SJCRH30 (cell line): ENCODE measurements at places on chromosomes 1 and 21. TPM values are rescaled to one million over a fixed set of nuclear protein-coding genes. Genes with fewer than 3 reads are reported as not detected.

Gene SAMD11
- 39.0 and 39.2 TPM in 2 replicates for total RNA-seq

Gene NUP210L
- 0.04 TPM in 1 of 2 replicates, not detected in the other for total RNA-seq

- H3K36me3 ChIP-seq: no peaks in the 10 kb centered on the region
- H3K4me1 ChIP-seq: no peaks in the 10 kb centered on the region
- H3K27ac ChIP-seq: no peak overlapping the region
- no peaks in the 10 kb centered on the region for H3K27me3 ChIP-seq
- H3K4me3 ChIP-seq: no peak overlapping the region
Measured at GRCh38 chr21:24456358-24456757, 1150.9 kb downstream of the MRPL39 start.

Gene ATP5PB
- total RNA-seq: 527 and 545 TPM in 2 replicates

DNA sequence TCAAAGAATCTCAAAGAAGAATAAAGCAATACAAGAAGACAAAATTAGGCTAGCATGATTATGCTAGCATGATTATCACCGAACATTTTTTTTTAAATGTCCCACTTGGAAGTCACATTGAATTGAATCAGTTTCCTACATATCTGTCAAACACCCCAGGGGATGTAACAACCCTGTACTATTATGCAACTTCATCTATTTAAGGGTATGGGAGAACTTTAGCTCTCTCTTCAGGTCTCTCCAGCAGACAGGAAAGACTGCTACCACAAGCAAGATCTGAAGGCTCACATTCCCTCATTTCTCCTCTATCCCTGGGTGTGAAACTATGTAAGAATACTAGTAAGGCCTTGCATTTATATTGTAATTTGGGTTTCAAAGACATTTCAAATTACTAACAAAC lies 52.8 kb downstream of the EDEM3 start:
- DNase-seq: no peak
- H3K27me3 ChIP-seq: no peaks in the 10 kb centered on the region
- no peaks in the 10 kb centered on the region for H3K4me1 ChIP-seq
- no peak overlapping the region for H3K27ac ChIP-seq
- H3K4me3 ChIP-seq: no peak overlapping the region

GRCh38 chr1:18384059-18384458 lies 96.7 kb upstream of the KLHDC7A start:
- no peaks in the 10 kb centered on the region for H3K27me3 ChIP-seq
- no peak overlapping the region for H3K27ac ChIP-seq
- H3K4me3 ChIP-seq: no peak overlapping the region
- H3K36me3 ChIP-seq: no peaks in the 10 kb centered on the region

- H3K36me3 ChIP-seq: no peaks in the 10 kb centered on the region
- no peaks in the 10 kb centered on the region for H3K27me3 ChIP-seq
- no peaks in the 10 kb centered on the region for H3K4me1 ChIP-seq
Measured at GRCh38 chr1:105632342-105633196, 1423.9 kb upstream of the PRMT6 start.

- no peaks in the 10 kb centered on the region for H3K36me3 ChIP-seq
- H3K4me3 ChIP-seq: no peak overlapping the region
- H3K27me3 ChIP-seq: peaks cover 31% of the 10 kb centered on the region
- H3K4me1 ChIP-seq: no peaks in the 10 kb centered on the region
- no peak for DNase-seq
- no peak overlapping the region for H3K27ac ChIP-seq
Measured at GRCh38 chr1:9331558-9332346, 39.1 kb downstream of the SPSB1 start.

- H3K27me3 ChIP-seq: 0 out of 2 replicates have a peak, but pooled peaks cover 7% of the 10 kb centered on the region
- no peaks in the 10 kb centered on the region for H3K4me1 ChIP-seq
- no peak overlapping the region for H3K4me3 ChIP-seq
Measured at GRCh38 chr1:55877437-55878232, 662.5 kb upstream of the USP24 start.

Gene ANKRD34A
- total RNA-seq: 0.69 and 0.84 TPM in 2 replicates

Gene FCRL5
- 0.02 TPM in 1 of 2 replicates, not detected in the other for total RNA-seq

DNA sequence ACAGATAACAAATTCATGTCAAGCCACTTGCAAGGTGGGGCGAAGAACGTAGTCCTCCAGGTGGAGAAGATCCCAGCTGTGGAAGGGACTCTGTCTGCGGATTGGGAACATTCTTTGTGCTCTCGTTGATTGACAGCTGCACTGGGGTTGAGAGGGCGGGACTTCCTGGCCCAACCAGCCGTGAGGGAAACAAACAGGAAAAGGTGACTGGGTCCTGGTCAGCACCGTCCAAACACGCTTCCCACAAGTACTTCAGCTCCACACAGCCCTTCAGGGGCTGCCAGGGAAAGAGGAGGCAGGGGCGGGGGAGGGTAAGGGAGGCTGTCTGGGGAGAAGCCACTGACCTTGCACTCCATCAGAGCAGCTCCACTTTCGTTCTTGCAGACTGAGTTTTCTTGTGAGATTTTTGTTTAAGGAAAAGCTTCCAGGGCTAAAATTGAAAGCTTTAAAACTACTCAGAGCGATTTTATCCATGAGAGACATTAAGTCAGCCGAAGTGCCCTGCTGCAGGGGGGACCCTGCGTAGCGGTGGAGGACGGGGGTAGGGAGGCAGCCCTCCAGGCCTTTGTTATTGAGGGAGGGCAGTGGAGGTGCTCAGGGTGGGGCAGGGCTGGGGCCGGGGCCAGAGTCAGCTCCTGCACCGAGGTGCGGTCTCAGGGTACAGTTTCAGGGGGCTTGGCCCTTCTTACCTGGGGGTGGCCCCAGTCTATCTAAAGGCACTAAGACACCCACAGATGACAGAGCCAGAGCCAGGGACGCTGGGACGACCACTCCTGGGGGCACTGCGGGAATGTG lies 21.6 kb upstream of the STUM start:
- no peaks in the 10 kb centered on the region for H3K36me3 ChIP-seq
- peak overlapping the region; percentile 46 for H3K4me3 ChIP-seq
- H3K4me1 ChIP-seq: no peaks in the 10 kb centered on the region
- no peaks in the 10 kb centered on the region for H3K27me3 ChIP-seq
- H3K27ac ChIP-seq: no peak overlapping the region

Gene OR2T33
- not detected in 2 replicates for total RNA-seq

GRCh38 chr21:25572861-25573310 lies 34.4 kb downstream of the MRPL39 start:
- peaks cover 11% of the 10 kb centered on the region for H3K4me1 ChIP-seq
- H3K27me3 ChIP-seq: no peaks in the 10 kb centered on the region
- DNase-seq: no peak
- H3K4me3 ChIP-seq: no peak overlapping the region
- H3K36me3 ChIP-seq: peaks cover 7% of the 10 kb centered on the region

Gene C8B
- total RNA-seq: not detected in 2 replicates

DNA sequence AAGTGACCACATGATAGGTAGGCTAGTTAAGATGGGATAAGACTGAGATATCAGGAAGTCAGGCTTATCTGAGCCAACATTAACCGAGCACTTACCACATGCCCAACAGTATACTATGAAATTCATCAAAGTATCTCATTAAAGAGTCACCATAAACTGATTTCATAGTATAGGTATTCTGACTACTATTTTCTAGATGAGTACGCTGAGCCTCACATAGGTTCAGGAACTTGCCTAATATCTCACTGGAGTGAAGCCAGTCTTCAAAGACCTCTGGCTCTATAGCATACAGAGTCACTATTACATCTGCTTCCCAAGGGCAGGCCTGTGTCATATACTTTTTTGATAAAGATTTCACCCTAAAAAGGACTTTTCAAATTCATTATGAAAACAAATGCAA lies 115.6 kb upstream of the NGF start:
- no peak overlapping the region for H3K27ac ChIP-seq
- no peaks in the 10 kb centered on the region for H3K36me3 ChIP-seq
- DNase-seq: no peak
- H3K4me1 ChIP-seq: no peaks in the 10 kb centered on the region

GRCh38 chr1:234838182-234838581 lies 228.2 kb upstream of the IRF2BP2 start:
- H3K27ac ChIP-seq: no peak overlapping the region
- H3K4me3 ChIP-seq: no peak overlapping the region
- no peaks in the 10 kb centered on the region; the same call in 1 of the 2 replicates for H3K27me3 ChIP-seq
- no peak for DNase-seq
- H3K36me3 ChIP-seq: no peaks in the 10 kb centered on the region
- H3K4me1 ChIP-seq: peaks cover 3% of the 10 kb centered on the region; the same call in 1 of the 2 replicates

DNA sequence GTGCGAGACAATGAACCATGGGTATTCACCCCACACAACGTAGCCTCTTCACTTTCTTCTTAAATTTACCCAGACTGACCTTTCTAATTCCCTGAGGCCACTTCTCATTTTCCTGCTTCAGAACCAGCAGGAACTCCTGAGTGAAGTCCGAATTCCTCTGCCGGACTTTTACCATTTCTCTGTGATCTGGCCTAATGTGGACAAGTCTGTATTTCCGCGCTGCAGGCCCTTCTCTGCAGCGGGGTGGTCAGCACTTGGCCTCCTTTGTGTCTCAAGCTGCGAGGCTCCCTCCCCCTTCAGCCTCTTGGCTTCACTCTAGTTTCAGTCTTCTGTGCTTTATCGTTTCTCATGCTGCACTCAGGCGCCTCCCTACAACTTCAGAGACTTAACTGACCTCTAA lies 9.4 kb upstream of the CTBS start:
- peak overlapping the region; percentile 34 for H3K4me3 ChIP-seq
- H3K36me3 ChIP-seq: no peaks in the 10 kb centered on the region
- 0 out of 2 replicates have a peak, but pooled peaks cover 2% of the 10 kb centered on the region for H3K4me1 ChIP-seq

DNA sequence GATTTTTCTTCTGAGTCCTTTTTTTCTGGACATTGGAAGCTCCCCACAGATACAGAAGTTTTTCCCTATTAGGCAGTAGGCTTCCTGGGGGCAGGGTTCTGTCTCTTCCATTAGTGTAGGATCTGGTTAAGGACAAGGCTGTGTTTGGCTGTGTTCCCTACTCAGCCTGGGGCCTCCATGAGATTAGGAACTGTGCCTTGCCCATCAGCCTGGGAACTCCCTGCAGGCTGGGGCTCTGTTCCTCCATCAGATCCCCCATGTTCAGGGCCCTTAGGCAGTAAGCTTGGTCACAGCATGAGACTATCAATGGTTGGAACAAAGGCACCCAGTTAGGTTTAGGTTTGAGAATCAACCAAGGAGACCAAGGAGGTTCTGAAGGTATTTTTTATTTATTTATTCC lies 22.7 kb downstream of the NAV1 start:
- peaks cover 8% of the 10 kb centered on the region; the same call in 1 of the 2 replicates for H3K36me3 ChIP-seq
- DNase-seq: no peak
- no peak overlapping the region for H3K4me3 ChIP-seq
- H3K4me1 ChIP-seq: peaks cover 34% of the 10 kb centered on the region
- H3K27ac ChIP-seq: no peak overlapping the region

- H3K4me3 ChIP-seq: no peak within 1 kb of the TSS
- no peaks in the 10 kb centered on the region for H3K36me3 ChIP-seq
- no peaks in the 10 kb centered on the region for H3K27me3 ChIP-seq
- H3K27ac ChIP-seq: no peak within 1 kb of the TSS
- peaks cover 18% of the 10 kb centered on the region for H3K4me1 ChIP-seq
Measured at GRCh38 chr1:34176830-34177603, at the start of gene C1orf94. TSS of gene C1orf94 (plus strand) at chr1:34176907. CDS start at chr1:34177790, 883 bp downstream.

DNA sequence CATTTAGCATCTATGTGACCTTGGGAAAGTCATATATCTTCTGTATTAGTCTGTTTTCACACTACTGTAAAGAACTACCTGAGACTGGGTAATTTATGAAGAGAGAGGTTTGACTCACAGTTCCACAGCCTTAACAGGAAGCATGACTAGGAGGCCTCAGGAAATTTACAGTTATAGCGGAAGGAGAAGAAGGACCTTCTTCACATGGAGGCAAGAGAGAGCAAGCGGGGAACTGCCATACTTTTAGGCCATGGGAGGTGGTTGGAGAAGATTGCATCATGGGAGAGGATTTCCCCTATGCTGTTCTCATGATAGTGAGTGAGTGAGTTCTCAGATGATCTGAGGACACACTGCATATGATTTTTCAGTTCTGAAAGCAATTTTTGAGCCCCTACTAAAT lies 87.9 kb downstream of the CLEC20A start:
- no peaks in the 10 kb centered on the region for H3K36me3 ChIP-seq
- no peak for DNase-seq
- no peaks in the 10 kb centered on the region for H3K4me1 ChIP-seq
- H3K4me3 ChIP-seq: no peak overlapping the region
- no peaks in the 10 kb centered on the region for H3K27me3 ChIP-seq
- H3K27ac ChIP-seq: no peak overlapping the region

Gene WNT3A
- not detected in 2 replicates for total RNA-seq

DNA sequence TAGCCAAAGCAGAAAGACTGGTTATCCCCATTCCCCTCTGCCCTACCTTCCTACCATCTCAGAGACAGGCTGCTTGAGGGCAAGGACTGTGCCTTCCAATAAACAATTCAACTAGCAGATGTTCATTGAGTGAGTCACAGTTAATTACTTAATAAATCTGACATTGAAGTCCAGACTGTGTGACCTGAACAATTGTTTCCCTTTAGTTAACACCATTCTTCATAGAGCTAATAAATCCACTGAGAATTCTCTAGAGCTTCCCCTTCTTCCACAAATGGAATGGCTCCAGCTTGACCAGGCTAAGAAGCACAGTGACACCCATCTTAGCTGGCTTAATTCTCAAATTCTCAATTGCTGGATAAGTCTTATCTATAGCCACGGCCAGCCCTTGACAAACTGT lies 61.9 kb upstream of the GJA5 start:
- no peak overlapping the region for H3K27ac ChIP-seq
- H3K4me3 ChIP-seq: no peak overlapping the region
- H3K4me1 ChIP-seq: no peaks in the 10 kb centered on the region

Gene MPL
- not detected in 2 replicates for total RNA-seq

GRCh38 chr1:163227126-163227525 lies 24.4 kb upstream of the RGS5 start:
- no peak overlapping the region for H3K4me3 ChIP-seq
- H3K36me3 ChIP-seq: no peaks in the 10 kb centered on the region
- no peaks in the 10 kb centered on the region for H3K27me3 ChIP-seq
- no peak for DNase-seq
- no peak overlapping the region for H3K27ac ChIP-seq

DNA sequence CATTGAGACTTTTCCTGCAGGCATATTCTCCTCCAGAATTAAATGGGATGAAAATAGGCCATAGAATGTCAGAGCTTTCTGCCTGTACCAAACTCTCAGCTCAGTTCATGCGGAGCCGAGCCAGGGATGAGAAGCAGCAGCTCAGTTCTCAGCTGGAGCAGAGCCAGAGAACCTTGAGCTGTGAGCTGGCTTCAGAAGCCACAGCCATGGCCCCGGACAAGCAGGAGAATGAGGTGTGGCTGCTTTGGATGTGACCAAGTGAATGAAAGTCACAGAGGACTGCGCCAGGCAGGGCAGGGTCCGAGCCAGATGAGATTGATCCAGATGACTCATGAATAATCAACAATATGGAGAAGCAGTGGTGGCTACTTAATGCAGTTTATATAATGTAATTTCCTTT lies 633.8 kb downstream of the NCAM2 start:
- no peak overlapping the region for H3K27ac ChIP-seq
- no peak overlapping the region for H3K4me3 ChIP-seq
- H3K27me3 ChIP-seq: no peaks in the 10 kb centered on the region; the same call in 1 of the 2 replicates
- no peaks in the 10 kb centered on the region for H3K4me1 ChIP-seq
- H3K36me3 ChIP-seq: no peaks in the 10 kb centered on the region

- H3K27ac ChIP-seq: no peak overlapping the region
- H3K27me3 ChIP-seq: no peaks in the 10 kb centered on the region
- no peaks in the 10 kb centered on the region for H3K36me3 ChIP-seq
Measured at GRCh38 chr21:14557413-14557812, 11.3 kb upstream of the SAMSN1 start.
